Hematopoietic multipotent progenitor cell treated with erythropoietin and hydrocortisone succinate and interleukin-3 and kit ligand, for 6 days (in vitro differentiated cells): ENCODE measurements at places on chromosomes 6 and 20.

DNA sequence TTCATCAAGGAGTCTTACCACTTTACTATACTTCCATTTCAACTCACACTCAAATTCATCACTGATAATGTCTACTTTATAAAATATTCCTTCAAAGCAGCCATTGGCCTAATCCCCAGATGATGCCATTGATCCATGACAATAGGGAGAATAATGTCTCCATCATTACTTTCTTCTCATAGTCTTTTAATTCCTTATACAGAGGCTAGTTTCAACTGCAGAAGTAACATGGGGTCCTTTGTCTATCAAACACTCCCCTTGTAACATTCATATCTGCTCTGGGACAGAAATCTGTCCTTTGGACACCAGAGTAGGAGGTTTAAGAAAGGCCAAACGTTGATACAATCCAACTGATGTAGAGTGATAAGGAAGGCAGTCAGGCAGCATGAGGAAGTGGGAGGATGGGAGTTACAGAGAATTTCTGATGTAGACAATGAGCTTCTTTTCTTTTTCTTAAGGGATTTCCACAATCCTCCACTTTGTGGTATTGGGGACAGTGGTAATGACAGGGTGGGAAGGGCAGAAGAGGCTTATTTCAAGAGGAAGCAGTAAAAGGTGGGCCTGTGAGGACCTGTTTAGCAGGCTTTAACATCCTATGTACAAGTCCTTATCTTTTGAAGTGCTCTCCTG lies 18.9 kb upstream of the HLA-DOA start:
- DNase-seq: no peak

GRCh38 chr6:148611213-148611612 lies 135.6 kb upstream of the UST start:
- DNase-seq: no peak

DNA sequence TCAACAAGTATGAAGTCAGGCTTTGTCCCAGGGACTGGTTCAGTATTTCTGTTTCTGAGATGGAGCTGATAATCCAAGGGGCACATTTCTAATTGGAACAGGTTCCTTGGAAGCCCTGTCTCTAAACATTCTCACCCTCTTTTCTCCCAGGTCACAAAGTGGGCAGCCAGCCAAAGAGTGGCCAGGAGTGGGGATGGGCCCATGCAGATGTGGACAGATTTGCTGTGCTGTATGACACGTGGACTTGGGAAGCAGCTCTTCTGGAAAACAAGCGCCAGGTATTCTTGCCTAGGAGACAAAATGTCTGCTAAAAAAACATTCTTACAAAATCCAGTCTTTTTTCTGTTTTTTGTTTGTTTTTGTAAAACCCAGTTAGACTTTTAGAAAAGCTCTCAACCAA lies 140.2 kb downstream of the CD164 start:
- no peak for DNase-seq

GRCh38 chr20:9741996-9742395 lies 96.9 kb downstream of the PAK5 start:
- no peak for DNase-seq

DNA sequence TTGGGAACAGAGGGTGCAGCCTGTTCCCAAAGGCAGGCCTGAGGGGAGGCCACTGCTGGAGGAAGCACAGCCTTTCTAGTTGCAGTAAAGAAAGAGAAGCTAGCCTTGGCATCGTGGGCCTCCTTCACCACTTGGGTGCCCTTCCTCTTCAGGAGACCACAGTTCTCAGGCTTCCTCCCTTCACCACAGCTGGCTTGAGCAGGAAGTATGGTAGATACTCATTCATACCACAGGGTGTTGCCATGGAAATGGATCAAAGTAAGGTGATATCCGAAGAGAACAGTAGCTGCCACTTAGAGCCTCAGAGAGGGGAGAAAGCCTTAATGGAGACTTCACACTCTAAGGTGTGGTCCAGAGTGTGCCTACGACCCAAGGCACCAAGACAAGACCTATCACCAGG lies 120.4 kb upstream of the RIPOR2 start:
- DNase-seq: peak; percentile 84

GRCh38 chr6:37982317-37982716 lies 162.8 kb downstream of the ZFAND3 start:
- no peak for DNase-seq

GRCh38 chr6:134502614-134503549 lies 185.0 kb upstream of the SGK1 start:
- DNase-seq: no peak

DNA sequence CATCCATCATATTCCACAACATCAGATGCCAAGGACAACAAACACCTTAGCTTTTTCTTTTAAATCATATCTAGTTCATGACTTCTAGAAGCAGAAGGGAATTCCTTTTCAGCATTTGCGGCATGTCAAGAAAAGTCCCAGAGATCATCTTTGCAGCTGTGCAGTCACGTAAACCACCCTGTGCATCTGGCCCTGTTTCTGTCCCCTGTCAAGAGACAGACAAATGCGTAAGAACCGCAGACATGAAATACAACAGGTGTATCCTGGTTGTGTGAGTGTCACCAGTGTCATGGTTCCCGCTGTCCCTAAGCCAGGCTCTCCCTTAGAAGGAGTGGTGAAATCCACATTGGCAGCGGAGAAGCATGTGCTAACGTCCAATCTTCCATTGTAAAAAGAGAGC lies 28.1 kb downstream of the LY86 start:
- DNase-seq: no peak

DNA sequence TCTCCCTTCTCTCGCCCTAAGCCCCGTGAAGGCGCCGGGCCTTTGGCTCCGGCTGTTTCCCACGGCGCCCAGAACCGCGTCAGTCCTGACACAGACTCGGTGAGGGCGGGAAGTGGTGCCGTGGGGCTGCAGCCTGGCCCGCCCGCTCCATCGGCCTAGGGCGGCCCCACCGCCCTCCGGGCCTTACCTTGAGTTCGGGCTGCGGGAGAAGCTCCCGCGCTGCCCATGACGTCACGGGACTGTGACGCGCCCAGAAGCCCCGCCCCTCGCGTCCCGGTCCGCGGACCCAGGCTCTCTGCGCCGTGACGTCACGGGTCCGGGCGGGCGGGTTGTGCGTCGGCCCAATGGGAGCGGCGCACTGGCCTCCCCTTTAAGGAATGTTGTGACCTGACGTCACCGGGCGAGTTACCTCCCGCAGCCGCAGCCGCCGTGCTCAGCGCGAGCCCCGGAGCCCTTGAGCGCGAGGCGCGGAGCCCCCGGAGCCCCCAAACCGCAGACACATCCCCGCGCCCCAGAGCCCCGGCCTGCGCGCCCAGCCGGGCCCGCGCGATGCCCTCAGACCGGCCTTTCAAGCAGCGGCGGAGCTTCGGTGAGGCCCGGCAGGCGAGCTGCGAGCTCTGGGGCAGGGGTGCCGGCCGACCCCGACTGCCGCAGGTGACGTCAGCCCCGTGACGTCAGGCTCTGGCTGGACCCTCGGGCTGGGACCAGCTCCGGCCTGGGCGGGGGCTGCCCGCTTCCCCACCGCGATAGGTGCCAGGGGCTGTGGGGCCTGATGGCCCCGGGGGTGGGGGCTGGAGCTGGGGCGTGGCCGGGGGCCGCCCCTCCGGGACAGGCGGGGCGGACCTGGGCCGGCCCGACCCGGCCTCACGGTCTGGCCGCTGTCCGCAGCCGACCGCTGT lies at the start of gene MAP1LC3A:
Gene MAP1LC3A, plus strand, starts transcription at position 399 of the 899 bp plus-strand sequence. Its CDS starts 151 bp downstream, at position 550.
- peak; percentile 95 for DNase-seq

DNA sequence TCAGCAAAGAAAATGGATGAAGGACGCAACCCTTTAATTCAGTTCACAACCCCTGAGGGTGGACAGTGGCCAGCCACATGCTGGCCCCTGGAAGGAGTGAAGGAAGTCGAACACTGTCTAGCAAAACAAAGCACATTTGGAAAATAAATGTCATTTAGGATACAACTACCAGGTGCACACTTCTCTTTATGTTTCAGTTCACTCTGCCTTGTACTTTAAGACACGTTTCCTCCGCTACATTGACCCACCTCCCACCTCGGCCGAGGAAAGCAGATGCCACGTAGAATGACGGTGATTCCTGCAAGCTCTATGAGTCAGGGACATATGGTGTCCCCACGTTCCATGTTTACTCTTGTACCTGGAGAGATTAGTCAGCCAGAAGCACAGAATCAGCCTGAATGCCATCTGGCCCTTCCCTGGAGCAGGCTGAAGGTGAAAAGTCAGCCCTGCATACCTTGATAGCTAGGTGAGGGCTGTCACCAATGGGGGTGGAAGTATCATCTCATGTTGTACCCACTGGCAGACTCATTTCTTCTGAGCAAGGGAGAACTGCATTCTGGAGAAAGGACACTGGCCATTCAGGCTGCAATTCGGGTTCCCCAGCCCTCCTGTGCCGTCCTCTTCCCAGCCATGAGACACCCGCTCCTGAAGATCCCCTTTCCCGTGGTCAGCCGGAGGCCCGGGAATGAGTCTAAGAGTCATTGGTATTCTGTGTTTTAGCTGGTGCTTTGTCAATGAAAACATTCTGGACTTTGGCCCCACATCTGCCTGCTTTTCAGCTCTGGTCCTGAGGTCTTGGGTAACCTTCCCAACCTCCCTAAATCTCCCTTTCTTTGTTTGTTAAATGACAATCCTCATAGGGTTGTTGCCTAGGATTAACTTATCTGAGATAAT lies 60.6 kb downstream of the FOXA2 start:
- DNase-seq: no peak

GRCh38 chr6:138944412-138944811 lies 43.6 kb downstream of the REPS1 start:
- no peak for DNase-seq

DNA sequence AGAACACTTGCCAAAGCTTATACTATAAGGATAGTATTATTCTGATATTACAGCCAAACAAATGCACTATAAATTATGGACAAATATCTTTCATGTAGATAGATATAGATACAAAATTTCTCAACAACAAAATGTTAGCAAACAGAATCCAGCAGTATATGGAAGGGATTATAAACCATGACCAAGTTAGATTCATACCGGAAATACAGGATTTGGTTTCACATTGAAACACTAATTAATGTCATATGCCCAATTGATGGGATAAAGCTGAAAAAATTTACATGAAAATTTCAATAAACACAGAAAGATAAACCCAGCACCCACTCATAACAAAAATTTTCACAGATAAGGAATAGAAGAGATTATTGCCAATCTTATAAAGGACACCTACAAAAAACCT lies 770.3 kb upstream of the SLC35B3 start:
- DNase-seq: no peak

- DNase-seq: peak; percentile 93
Observed at GRCh38 chr6:155079985-155080452, 84.9 kb downstream of the TIAM2 start.

DNA sequence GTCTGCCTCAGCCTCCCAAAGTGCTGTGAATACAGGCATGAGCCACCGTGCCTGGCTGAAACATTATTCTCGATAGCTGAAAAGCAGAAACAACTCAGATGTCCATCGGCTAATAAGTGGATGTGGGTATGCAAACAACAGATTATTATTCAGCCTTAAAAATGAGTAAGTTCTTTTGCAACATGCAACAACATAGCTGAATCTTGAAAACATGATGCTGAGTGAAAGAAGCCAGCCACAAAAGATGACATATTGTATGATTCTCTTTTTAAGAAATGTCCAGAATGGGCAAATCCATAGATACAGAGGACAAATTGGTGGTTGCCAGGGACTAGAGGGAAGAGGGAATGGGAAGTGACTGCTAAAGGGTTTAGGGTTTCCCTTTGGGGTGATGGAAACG lies 61.7 kb downstream of the RIOK1 start:
- DNase-seq: no peak

GRCh38 chr20:24598996-24599395 lies 129.6 kb downstream of the SYNDIG1 start:
- no peak for DNase-seq

DNA sequence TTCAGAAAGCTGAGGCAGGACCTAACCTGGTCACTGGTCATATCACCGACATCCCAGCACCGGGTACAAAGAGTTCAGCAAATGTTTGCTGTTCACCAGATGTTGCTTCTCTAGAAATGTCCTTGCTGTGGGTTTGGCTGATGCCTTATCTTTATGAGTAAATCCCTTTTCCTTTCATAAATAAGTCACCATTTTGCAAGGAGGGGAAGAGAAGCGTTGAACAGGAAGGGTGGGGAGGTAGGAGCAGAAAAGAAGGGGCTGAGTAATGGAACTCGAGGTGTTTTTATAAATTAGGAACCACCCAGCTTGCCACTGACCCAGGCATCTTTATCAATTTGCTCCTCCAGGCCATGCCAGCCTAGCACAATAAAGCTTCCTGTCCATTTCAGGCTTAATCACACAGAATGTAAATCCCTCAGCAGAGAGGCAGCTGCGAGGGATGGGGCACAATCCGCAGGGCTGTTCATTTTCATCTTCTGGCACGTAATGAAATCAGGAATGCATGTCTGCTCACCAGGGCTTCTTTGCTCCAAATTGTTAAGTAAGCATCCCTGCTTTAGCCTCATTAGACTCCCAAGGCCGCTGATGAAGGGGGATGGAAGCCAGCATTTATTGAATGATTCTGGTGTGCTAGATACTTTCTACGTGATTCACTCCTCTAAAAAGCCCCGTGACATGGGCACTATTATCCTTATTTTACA lies 371.9 kb upstream of the CHD6 start:
- DNase-seq: no peak

GRCh38 chr20:31678389-31679356 lies 41.0 kb downstream of the COX4I2 start:
- DNase-seq: no peak

GRCh38 chr20:60497298-60498035 lies 539.2 kb downstream of the CDH26 start:
- DNase-seq: no peak

GRCh38 chr6:88636871-88637270 lies 326.5 kb downstream of the RNGTT start:
- no peak for DNase-seq

- DNase-seq: no peak
Observed at GRCh38 chr6:145836170-145836569, 21.6 kb upstream of the FBXO30 start.

DNA sequence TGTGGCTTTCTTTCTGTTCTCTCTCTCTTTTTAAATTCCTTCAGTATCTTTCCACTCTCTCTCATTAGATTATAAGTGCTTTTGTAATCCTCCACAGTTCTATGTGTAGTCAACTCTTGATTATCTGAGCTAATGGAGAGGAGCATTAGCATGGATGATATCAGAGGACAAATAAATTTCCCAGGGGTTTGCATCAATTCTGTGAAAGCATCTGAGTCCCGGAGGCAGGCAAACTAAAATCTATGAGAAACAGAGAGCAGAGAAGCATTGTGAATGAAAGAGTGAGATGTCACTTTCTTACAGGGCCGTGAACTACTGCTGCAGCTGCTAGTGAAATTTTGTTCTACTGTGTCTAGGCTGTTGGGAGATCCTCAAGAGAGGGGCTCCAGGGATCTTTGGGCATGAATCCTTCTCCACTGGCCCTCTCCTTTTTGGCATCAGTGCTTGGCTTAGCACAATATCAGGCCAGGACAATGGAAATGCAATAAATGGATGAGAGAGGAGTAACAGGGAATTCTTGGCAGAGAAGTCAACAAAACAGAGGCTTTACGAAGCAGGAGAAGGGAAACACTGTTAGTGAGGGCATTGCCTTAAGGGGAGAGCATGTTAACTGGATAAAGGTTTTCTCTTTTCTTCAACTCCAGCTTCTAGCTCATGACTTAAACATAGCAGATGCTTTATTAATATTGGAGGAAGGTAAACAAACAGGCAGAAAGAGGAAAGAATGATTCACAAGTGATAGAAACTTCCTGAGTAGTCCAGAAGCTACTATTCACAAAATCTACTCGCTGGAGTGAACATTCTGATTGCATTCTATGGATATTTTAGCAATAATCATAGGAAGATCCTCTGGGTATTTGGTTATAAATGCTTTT lies 847.0 kb upstream of the MAP3K7 start:
- DNase-seq: no peak
